ENCODE measurements at places on chromosomes 7 and 10.
A peak's percentile ranks its signal among the peaks of the same experiment; 100 is the strongest.

DNA sequence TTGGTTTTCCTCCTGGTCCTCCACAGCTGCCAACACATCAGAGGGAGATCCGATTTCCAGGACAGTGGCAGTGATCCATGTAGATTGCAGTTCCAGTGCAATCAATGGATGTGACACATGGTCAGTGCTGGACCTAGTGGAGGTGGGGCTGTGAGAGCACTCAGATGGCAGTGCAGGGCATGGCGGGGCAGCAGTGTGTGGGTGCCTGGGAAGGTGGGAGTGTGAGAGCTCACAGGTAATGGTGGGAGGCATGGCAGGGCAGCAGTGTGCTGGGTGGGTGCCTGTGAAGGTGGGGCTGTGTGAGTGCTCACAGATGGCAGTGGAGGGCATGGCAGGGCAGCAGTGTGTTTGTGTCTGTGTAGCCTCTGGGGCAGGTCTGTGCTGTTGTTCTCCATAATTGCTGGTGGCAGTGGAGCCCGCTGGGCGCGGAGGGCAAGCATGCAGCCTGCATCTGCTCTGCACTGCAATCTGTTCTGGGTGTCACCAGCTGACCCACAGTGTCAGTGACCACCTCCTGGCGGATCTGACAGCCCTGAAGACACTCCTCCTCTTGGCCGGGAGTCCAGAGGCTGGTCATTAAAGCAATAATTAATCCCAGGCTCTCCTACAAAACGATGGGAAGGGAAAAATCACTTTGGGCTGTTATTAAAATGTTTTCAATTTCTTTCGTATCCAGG lies 8.6 kb upstream of the ADARB2 start:
- no peak for DNase-seq

- peak; percentile 98 for DNase-seq
Observed at GRCh38 chr7:29285444-29285793, 90.8 kb downstream of the CHN2 start.

GRCh38 chr7:137611606-137612005 lies 235.2 kb downstream of the DGKI start:
- no peak for DNase-seq

DNA sequence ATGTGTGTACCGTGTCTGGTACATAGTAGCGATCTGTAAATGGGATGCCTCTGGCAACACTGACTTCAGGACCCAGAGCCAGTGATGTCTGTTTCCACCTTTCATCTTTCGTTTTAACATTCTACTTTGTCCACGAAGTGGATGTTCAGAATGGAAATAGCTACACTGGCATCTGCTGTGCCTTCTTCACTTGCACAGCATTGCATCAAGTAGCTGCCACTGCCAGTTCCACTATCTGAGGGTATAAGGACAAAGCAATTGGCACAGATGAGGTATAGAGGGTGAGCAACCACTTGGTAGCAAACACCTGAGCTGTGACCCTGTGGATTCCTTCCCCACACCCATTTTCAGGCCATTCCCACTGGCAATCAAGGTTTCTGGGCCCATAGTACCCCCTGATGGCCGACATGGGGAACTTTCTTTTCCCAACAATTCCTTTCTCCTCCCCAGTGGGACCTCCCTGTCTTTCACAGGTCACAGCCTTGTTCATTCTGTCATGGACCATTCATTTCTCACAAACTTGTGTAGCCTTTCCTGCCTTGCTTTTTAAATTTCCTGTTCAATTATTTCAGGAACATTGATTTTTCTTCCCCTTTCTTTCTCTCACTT lies 4.0 kb downstream of the ITGA8 start:
- no peak for DNase-seq

DNA sequence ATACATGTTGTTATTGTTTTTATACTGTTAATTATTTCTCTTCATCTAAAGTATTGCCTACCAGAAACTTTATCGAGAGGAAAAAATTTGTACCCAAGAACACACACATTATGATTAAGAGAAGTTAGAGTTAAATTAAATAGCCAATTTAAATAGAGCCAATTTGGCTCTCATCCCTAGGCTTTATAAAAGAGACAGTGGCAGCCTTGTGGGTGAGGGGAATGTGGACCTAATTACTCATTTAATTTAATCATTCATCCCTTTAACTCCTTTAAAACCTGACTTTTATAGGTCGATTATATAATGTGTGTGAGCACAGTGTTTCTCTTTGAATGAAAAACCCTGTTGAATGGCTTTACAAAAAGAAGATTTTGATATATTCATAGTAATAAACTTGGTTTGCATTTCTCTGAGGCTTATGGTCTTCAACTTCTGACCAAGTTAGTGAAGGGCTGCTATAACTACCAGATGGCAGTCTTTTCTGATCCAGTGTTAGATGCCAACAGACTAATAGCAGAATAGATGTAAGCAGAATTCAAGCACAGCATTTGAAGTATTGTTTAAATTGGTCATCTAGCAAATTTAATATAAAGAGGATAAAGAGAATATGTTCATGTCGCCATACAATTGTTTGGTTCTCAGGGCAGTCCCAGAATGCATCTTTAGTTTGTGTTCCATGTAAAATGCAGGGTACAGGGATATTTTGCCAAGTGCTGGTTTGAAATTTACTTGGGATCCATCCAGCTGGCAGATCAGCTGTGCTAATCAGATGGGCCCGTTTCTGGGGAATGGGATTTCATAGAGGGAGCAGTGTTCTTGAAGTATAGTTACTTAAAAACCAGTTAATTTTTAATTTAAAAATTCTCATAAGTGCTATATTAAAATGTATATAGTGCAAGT lies 25.3 kb downstream of the ADD3 start:
- DNase-seq, result no peak

GRCh38 chr10:103679096-103679790 lies 176.1 kb downstream of the SH3PXD2A start:
- DNase-seq, result no peak

GRCh38 chr7:43906331-43907010 lies at the start of gene URGCP:
Gene URGCP, minus strand, starts transcription at chr7:43906596. Its CDS starts 21 bp downstream, at chr7:43906575.
- DNase-seq, result no peak

GRCh38 chr7:97018126-97018601 lies 6.5 kb downstream of the DLX5 start:
- DNase-seq, result no peak

- peak; percentile 67 for DNase-seq
Observed at GRCh38 chr10:10831085-10831484, 186.6 kb upstream of the CELF2 start.

DNA sequence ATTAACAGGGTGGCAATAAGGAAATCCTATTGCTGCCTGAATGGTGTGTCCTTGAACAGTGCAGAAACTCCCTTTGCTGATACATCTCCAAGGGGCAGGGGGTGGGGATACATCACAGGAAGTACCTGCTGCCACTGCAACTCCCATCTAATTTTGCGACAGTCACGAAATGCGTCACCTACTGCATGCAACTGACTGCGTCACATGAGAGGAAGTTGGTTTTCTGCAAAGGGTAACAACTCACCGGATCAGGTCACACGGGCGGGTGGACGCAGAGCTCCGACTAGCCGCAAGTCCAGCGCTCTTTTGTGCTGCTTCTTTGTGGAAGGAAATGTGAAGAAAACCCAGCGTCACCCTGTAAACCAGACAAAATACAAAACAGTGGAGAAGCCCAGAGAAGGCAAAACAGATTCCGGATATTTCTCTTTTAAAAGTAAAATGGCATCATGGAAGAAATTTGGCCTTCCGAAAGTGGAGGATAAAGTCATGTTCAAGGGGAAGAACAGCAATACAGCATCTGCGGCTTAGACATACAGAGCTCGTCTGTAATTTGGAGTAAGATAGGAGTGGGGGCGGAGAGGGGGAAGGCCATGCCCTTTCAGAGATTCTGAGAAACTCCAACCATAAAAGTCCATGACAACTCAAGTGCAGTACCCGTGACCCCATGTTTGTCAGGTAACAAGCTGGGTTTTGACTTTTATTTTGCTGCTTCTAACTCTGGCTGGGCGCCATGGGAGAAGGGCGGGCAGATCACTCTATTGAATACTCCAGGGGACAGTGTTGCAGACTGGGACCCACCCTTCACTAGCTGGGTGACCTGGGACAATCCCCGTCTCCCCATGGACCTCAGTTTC lies 32.3 kb upstream of the PLEKHS1 start:
- no peak for DNase-seq

GRCh38 chr10:103544657-103545310 lies 51.3 kb downstream of the NEURL1 start:
- DNase-seq, result no peak

- DNase-seq, result no peak
Observed at GRCh38 chr10:60246382-60246781, 143.3 kb downstream of the ANK3 start.

GRCh38 chr7:4067476-4067760 lies 614.7 kb upstream of the FOXK1 start:
- DNase-seq, result no peak

DNA sequence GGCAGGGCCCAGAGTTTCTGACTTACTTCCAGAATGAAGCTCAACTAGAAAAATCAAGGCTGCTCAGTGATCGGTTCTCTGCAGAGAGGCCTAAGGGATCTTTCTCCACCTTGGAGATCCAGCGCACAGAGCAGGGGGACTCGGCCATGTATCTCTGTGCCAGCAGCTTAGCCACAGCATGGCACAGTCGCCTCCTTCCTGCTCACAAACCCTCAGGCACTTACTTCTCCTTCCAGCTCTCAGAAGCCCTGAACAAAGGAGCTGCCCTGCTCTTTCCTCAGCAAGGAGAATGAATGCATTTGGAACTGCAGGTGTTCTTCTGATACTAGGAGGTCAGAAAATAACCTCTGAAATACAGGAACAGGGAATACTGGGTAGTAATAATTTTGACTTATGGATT lies 219.7 kb upstream of the PRSS1 start:
- no peak for DNase-seq

- no peak for DNase-seq
Observed at GRCh38 chr10:107362306-107362705, 197.8 kb upstream of the SORCS1 start.

Measured in HS-5 (cell line).